Transverse colon (tissue), 4 donors: ENCODE measurements at places on chromosomes 7 and 10. TPM values are rescaled to one million over a fixed set of nuclear protein-coding genes. Genes with fewer than 3 reads are reported as not detected.

FAM241B gene
- total RNA-seq, result 0.95 TPM

ASAH2 gene
- 0.40 TPM for total RNA-seq

ENKUR gene
- not detected for total RNA-seq

MKI67 gene
- total RNA-seq, result 4.5 TPM

FANK1 gene
- 5.6 TPM for total RNA-seq
